ENCODE measurements at places on chromosomes 6 and 20.
A peak's percentile ranks its signal among the peaks of the same experiment; 100 is the strongest.

DNA sequence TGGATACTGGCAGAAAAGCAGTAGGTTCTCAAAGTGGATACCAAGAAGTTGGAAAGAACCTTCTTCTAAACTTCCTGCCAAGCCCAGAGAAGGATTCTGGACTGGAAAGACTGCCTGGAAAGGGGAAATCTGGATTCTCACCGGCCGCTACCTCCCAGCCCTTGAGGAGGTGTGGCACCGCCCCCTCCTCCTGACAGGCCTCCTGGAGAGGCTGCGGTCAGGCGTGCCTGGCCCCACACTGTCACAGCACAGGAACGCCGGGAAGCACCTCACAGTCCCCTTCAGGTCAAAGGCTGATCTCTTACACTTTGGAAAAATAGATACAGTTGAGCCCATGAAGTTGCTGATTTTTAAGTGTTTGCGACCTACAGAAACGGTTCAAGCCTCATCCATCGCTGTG lies 16.3 kb upstream of the PDE10A start:
- DNase-seq, result no peak

GRCh38 chr20:46206992-46207549 lies 89.0 kb downstream of the CD40 start:
- no peak for DNase-seq

DNA sequence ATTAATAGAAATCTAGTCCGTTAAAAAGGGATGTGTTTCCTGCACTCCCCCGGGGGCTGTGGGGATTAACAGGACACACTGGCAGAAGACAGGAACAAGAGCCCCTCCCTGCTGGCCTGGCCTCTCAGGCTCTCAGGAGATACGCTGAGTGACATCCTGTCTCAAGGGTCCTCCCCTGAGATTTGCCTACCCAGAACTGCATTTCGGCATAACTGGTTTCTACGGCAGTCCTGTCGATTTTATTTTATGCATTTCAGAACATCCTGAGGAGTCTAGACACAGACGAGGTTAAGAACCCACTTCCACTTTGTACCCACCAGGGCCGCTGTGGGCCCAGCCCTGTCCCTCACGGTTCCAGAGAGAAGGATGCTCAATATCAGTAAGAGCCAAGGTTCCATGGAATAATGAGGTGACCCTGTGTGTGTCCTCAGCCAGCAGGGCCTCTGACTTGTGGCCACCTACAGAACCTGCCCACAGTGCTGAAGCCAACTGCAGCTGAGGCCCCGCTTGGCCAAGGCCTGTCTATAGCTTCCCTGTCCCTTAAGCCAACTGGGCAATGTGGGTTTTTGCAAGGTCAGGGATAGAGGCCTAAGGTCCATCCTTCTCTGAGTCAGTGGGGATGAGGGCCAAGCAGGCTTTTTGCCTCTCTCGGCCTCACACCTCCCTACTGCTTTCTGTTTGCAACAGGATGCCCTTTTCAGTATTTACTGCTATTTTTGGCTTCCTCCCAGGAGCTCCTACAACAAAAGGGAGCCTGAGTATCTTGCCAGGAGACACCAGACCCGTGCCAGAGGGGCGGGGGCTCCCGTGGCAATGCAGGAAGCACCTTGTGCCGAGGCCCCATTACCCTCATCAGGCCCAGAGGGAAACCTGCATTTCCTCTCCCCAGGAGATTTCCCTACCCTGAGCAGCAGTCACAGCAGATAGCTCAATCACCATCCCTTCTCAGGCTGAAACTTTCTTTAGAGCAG lies 14.7 kb downstream of the UQCC2 start:
- peak; percentile 64 for DNase-seq

DNA sequence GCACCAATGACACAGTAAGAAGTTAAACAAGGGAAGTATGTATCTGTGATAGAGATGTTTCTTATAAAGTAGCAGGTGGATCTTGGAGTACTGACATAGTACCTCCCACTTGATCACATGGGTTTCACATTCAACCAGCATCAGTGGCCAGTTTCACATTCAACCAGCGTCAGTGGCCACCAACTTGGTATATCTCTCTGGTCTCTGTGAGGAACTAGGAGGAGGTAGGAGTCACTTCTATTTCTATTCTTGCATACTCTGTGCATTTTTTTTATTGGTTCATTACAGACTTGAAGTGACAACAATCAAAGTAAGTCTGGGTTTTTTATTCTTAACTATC lies 200.3 kb upstream of the SIM1 start:
- no peak for DNase-seq

Data from endothelial cell (in vitro differentiated cells).